ENCODE measurements at places on chromosomes 13 and 19. TPM values are rescaled to one million over a fixed set of nuclear protein-coding genes. Genes with fewer than 3 reads are reported as not detected.

DNA sequence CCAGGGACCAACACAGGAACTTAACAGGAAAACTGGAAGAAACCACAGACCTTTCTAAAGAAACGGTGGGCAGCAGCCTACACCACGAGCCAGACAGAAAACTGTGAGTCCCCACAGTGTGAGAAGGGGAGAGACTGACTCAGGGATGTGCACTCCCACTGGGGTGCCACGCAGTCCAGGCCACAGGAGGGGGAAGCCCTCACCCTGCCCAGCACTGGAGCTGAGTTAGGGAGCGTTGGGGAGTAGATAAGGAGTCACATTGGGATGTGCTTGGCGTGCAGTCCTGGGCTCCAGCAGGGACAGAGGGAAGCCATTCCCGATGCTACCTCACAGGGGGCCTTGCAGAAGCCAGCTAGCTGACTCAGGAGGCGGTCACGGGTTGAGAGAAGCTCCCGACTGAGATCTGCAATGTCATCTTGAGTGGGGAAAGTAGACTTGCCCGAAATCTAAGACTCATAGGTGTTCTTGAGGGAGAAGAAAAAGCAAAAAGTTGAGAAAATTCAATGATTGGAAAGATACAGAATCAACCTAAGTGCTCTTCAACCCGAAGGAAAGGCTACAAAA is 17.3 kb downstream of the SIGLEC8 start:
- no peaks in the 10 kb centered on the region for H3K27me3 ChIP-seq
- no peak for DNase-seq
- H3K4me1 ChIP-seq = no peaks in the 10 kb centered on the region
- H3K36me3 ChIP-seq = no peaks in the 10 kb centered on the region

DNA sequence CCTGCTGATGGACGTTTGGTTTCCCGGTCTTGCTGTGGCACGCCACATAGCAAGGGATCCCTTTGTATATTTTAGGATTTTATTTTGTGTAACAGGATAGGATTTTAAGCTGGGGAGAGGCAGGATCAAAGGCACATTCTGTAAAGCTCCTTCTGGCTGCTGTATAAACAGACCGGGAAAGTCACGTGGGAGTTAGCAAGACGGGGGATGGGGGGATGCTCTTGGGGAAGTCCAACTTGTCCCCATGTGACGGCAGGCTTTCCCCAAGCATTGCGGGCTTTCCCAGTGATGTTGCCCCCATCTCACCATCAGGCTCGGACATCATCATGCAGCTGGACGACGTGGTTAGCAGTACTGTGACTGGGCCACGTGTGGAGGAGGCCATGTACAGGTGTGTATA is 5.8 kb downstream of the QTRT1 start:
- no peak overlapping the region for H3K27ac ChIP-seq
- H3K36me3 ChIP-seq = no peaks in the 10 kb centered on the region

GRCh38 chr13:23628765-23629565 is 58.8 kb downstream of the TNFRSF19 start:
- no peak overlapping the region for H3K27ac ChIP-seq
- H3K4me3 ChIP-seq = no peak overlapping the region
- peaks cover 26% of the 10 kb centered on the region for H3K4me1 ChIP-seq
- no peak for DNase-seq

DNA sequence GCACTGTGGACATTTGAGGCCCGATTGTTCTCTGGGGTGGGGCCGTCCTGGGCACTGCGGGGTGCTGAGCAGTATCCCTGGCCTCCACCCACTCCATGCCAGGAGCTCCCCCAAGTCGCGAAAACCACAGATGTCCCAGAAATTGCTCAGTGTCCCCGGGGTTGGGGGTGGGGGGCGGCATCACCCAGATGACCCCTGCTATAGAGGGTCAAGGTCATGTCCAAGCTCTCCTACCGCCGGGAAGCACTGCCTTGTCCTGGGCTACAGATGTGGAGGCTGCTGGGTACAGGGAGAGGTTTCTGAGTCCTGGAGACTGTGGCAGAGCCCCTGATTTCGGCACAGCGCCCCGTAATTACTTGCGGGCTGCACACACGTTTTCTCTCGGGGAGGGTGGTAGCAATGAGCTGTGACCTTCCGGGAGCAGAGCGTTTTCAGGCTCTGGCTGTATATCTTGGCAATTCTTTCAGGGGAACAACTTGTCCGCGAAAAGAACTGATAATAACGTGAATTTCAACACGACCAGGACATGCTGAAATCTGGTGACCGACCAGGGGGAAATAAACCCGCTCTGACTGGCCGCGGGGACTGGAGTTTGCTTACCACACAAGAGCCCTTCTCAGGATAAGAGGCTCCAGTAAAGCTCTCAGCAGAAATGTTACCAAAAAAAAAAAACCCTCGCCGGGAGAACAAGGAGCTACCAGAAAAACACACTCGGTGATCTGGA is 68.1 kb downstream of the GNG7 start:
- no peaks in the 10 kb centered on the region for H3K36me3 ChIP-seq
- no peaks in the 10 kb centered on the region for H3K27me3 ChIP-seq
- no peak overlapping the region for H3K27ac ChIP-seq
- H3K4me3 ChIP-seq = no peak overlapping the region
- DNase-seq = no peak

GRCh38 chr13:113786262-113786841 is 27.3 kb downstream of the TMEM255B start:
- H3K36me3 ChIP-seq = no peaks in the 10 kb centered on the region
- no peak overlapping the region for H3K27ac ChIP-seq
- no peaks in the 10 kb centered on the region for H3K27me3 ChIP-seq
- no peaks in the 10 kb centered on the region for H3K4me1 ChIP-seq
- H3K4me3 ChIP-seq = no peak overlapping the region
- no peak for DNase-seq

GRCh38 chr19:29836409-29836825 is 24.6 kb downstream of the CCNE1 start:
- H3K36me3 ChIP-seq = no peaks in the 10 kb centered on the region
- H3K4me1 ChIP-seq = peaks cover 14% of the 10 kb centered on the region
- DNase-seq = no peak
- no peaks in the 10 kb centered on the region for H3K27me3 ChIP-seq

DNA sequence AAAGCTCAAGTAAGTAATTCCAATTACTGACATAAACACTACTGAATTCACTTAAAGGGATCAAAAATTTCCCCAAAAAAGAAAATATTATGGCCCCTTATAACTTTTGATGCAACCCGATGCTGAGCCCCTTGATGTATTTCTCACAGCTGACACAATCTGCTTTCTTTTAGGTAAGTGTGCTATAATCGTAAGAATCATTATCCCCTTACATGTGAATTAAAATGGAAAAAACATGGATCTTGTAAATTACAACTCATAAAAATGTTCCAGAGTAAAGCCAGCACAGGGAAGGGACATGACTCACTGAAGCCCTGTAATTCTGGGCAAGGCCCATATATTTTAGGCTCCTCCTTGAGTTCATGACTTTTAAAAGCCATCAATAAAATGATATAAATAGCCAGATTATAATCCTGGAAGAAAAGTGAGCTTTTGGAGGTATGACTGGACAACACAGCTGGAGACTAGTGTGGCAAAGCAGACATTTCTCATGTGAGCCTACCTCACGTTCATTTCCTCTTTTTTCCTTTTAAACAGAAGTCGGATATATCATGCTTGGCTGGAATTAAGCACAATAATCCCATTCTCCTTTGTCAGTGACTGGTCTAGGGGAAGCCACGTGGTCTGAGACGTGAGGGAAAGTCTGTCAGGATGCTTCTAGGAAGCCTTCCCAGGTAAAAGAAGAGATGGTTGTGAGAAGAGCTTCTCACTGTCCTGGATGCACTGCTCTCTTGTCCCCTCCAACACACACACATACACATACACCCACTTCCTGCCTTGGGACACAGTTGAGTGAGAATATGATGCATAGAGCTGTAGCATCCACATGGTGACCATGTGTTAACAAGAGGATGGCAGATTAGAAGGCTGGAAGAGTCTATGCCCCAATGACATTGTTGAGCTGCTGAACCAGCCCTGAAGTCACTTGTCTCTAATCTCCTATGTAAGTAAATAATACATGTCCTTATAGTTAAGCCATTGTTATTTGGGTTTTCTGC is 165.4 kb downstream of the RGCC start:
- H3K36me3 ChIP-seq = no peaks in the 10 kb centered on the region
- no peak overlapping the region for H3K4me3 ChIP-seq
- no peaks in the 10 kb centered on the region for H3K4me1 ChIP-seq
- H3K27me3 ChIP-seq = no peaks in the 10 kb centered on the region

DNA sequence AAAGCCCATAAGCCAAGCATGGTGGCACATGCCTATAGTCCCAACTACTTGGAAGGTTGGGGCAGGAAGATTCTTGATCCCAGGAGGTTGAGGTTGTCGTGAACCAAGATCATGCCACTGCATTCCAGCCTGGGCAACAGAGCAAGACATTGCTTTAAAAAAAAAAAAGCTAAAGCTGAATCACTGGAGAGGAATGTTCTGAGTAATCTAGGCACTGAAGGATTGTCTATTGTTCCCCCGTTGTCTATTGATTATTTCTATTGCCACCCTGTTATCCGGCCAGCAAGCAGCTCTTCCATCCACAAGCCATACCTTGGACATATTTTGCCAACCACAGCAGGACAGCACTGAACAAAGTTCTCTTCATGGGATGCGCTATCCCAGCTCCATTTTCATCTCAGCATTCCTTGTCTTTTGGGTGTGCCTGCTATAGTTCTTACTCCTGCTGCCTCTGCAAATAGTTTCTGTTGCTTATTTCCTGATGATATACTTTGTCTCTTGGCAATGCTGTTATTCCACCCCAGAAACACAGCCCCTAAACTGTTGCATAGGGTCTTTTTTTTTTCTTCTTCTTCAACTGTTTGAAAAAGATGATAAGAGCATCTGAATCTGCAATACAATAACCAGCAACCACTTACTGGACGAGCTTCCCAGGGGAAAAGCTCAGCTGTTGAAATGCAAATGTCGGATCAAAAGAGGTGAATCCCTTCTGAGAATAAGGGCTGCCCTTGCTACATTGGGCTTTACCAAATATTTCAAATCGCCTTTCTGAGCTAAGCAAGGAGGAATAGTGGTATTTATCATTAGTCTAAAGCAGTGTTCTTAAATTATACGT is 22.2 kb upstream of the SIAH3 start:
- no peak overlapping the region for H3K4me3 ChIP-seq
- H3K27me3 ChIP-seq = no peaks in the 10 kb centered on the region
- DNase-seq = no peak
- H3K36me3 ChIP-seq = no peaks in the 10 kb centered on the region
- no peaks in the 10 kb centered on the region for H3K4me1 ChIP-seq

DNA sequence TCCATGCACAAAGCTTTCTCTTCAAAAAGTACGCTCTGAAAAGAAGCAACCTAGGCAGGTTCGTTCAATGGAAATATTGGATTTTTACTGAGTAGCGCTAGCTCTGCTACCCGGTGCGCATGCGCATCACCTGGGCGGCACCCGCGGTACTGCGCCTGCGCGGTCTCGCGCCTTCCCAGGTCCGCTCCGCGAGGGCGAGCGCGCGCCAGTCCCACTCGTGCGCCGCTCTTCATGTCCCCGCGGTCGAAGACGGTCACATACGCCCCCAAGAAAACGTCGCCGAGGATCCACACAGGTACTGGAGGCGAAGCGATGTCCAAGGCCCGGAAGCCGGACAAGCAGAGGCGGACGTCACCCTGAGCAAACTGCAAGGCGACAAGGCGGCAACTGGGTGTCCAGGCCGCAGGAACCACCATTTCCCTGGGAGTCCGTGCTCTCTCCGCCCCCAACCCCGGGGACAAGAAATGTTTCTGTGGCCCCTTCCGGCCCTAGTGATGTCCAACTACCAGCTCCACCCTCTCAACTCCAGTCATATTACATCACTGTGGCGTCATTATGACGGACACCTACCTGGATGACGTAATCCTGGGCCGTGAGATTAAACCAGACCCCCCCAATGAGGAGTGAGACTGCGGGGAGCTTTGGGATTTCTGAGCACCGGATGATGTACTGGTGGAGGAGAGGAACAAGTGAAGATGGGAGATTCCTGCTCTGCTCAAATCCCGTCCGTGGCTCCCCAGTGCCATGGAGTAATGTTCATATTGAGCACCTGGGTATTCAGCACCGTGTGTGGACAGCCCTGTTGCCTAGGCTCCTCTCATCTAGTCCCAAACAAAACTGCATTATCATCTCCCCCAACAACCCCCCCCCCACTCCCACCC is 4.8 kb upstream of the KCNC3 start:
- no peaks in the 10 kb centered on the region for H3K4me1 ChIP-seq
- H3K27ac ChIP-seq = no peak overlapping the region
- DNase-seq = peak; percentile 54

- no peak overlapping the region for H3K27ac ChIP-seq
- DNase-seq = no peak
- no peak overlapping the region for H3K4me3 ChIP-seq
- H3K4me1 ChIP-seq = no peaks in the 10 kb centered on the region
Measured at GRCh38 chr19:18221815-18222725, 4.2 kb downstream of the PDE4C start.

- no peaks in the 10 kb centered on the region for H3K4me1 ChIP-seq
- H3K36me3 ChIP-seq = no peaks in the 10 kb centered on the region
- no peak overlapping the region for H3K27ac ChIP-seq
- no peak overlapping the region for H3K4me3 ChIP-seq
Measured at GRCh38 chr13:24854311-24854710, 90.3 kb downstream of the RNF17 start.

DNA sequence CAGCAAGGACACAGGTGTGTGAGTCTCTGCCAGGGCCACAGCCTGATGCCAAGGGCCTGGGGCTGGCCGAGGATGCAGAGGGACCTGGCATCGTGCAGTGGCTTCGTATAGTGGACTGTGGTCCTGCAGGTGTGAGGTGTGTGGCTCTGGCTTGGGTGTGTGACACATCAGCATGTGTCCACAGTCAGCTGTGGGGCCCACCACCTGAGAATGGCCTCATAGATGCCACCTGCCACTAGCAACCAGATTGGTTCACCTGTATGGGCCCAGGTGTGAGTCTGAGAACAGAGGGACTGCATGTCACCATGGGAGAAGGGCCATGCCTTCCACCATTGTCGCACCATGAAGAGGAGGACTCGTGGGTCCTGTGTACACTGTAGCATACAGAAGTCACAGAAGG is 2.4 kb downstream of the PPP1R14A start:
- peak overlapping the region; percentile 67 for H3K27ac ChIP-seq
- DNase-seq = no peak
- peaks cover 29% of the 10 kb centered on the region for H3K4me1 ChIP-seq

DNA sequence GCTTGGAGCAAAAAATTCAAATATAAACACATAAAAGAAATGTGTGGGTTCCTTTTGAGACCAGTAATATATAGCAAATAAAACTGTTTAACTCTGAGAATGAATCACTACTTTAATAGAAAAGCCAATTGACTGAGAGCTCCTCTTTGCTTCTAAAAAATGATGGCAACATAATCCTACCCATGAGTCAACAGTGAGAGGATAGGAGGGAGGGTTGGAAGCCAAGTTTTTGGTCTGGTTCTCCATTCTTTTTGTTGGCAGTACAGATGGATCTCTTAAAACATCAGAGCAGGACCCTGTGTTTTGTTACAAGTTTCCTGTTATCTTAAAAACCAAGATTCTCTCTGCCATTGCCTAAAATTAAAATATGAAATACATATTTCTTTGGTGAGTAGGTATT is 50.0 kb upstream of the POSTN start:
- H3K36me3 ChIP-seq = no peaks in the 10 kb centered on the region
- DNase-seq = no peak
- no peak overlapping the region for H3K4me3 ChIP-seq
- no peaks in the 10 kb centered on the region for H3K4me1 ChIP-seq
- H3K27me3 ChIP-seq = no peaks in the 10 kb centered on the region

TOMM40 gene
- 104 TPM for total RNA-seq

TMEM190 gene
- total RNA-seq = not detected

CYP4F22 gene
- total RNA-seq = not detected

CEBPG gene
- 36.6 TPM for total RNA-seq

P2RY11 gene
- 10.8 TPM for total RNA-seq

TLE2 gene
- total RNA-seq = 3.7 TPM

ADAMTS10 gene
- not detected for total RNA-seq

S1PR2 gene
- total RNA-seq = 7.4 TPM

TTC9B gene
- total RNA-seq = not detected

ZNF175 gene
- total RNA-seq = 4.7 TPM

Measured in SJCRH30 (cell line).